ENCODE measurements at places on chromosomes 7 and 10.

DNA sequence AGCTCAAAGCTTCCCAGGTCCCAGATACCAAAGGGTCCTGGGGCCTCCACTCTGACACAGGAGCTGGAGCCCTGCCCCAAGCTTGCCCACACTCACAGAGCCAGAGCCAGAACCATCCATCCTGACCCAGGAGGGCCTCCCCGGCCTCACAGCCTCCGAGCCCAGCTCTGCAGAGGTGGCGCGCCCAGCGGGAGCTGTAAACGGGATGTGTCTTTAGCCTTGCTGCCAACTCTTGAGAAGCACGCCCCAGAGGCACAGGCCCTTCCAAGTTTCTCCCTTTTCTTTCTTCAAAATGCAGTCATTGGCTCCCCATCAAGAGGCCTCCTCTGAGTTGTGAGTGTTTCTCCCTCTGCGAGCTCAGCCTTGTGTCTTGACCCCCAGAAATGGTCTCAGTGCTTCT lies 75.0 kb downstream of the PDGFA start:
- DNase-seq, result no peak

GRCh38 chr10:119494236-119495020 lies 48.1 kb downstream of the RGS10 start:
- DNase-seq, result no peak

DNA sequence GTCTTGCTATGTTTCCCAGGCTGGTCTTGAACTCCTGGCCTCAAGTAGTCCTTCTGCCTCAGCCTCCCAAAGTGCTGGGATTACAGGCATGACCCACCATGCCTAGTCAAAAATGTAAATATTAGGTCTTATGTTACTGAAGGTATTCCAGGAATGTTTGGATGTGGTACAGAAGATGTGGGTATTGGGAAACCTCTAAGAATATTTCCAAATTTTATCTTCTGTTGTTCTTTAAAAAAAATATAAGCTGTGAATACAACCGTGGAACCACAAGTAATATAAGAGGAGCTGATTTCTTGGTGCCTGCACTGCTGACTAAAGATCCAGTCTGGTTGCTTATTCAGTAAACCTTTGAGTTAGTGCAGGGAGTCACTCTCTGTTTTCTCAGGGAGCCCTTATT lies 178.3 kb downstream of the AUTS2 start:
- DNase-seq, result no peak

DNA sequence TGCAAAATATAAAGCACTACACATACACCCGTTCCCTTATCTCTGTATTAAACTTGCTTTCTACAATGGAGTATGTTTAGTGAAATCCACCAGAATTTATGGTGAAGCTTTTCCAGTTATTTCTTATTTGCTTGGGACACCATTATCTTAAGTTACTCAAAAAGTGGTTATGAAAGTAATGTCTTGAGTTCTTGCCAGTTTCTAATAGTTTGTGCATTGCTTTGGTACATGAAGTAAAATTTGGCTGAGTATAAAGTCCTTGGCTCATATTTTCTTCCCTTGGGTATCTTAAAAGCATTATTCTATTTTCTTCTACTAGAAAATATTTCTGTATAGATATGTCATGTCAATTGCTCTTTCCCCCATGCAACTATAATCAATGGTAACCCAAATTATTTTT lies 85.2 kb downstream of the POLR1F start:
- DNase-seq, result no peak

- DNase-seq, result no peak
Measured at GRCh38 chr10:115968236-115968635, 304.8 kb downstream of the GFRA1 start.

- no peak for DNase-seq
Measured at GRCh38 chr7:13288516-13288915, 601.1 kb downstream of the ARL4A start.

All from activated T-helper 1 cell treated with Interleukin-2 at 50 U/mL for 16 hours (primary cell).